ENCODE measurements at places on chromosomes 2 and 18.

GRCh38 chr2:159091976-159092375, 123.5 kb downstream of the TANC1 start:
- DNase-seq: no peak

- DNase-seq: no peak
Measured at GRCh38 chr2:209441541-209441940, 17.7 kb downstream of the MAP2 start.

GRCh38 chr2:925309-925708, 25.3 kb upstream of the SNTG2 start:
- no peak for DNase-seq

GRCh38 chr2:196315388-196316049, 144.1 kb upstream of the STK17B start:
- DNase-seq: no peak

GRCh38 chr2:46435796-46436360, 43.5 kb upstream of the TMEM247 start:
- DNase-seq: no peak

- no peak for DNase-seq
Measured at GRCh38 chr2:8983571-8983970, 19.9 kb downstream of the MBOAT2 start.

- DNase-seq: no peak
Measured at GRCh38 chr2:41867553-41867952, 180.3 kb upstream of the PKDCC start.

DNA sequence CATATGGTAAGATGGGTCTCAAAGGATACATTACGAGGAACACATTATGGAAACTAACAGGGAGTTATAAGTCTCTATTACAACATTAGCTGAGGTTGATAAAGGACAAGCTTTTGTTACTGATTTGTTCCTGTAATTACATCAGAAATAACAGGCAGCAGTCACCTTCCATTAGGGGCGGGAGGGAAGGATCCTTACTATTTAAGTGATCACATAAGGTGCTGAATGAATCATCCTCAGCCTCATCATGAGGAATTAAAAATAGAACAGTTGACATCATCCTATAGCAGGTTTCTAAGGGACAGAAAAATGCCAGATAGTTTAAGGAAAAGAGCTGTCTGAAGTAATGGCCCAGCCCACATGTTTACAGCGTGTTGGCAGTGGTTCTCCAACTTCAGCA, 86.9 kb upstream of the MGAT5 start:
- no peak for DNase-seq

DNA sequence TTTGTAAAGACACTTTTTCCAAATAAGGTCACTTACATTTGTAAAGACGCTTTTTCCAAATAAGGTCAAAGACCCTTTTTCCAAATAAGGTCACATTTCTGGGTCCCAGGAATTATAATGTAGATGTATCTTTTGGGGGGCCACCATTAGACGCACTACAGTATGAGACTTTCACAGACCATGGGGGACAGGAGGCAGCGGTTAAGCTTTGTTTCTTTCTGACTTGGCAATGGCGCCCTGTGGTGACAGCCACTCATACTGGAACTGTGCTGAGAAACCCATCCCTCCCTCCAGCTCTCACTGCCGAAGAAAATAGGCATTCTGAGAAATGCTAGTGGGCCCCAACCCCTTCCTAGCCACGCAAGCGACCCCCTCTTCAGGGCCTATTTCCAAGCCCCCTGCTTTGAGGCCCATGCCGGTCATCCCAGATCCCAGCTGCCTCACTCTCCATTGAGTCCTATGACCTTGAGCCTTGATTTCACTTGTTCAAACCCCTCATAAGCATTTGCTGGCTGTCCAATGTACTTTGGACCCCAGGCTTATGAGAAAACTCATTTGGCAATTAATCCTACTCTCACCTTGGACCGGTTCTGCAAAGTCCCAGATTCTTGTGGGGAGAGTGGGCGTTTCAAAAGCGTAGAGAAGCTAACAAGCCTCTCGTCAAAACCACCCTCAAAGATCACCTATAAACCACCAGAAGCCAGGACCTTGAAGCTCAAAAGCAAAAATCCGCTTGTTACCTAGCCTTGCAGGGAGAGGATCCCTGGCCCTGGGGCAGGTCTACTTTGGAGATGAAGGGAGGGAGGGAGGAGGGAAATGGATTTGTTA, 11.3 kb upstream of the SPATA3 start:
- peak; percentile 52 for DNase-seq
